ENCODE measurements at places on chromosomes 6 and 20.

GRCh38 chr6:41687501-41688175 lies 47.8 kb downstream of the TFEB start:
- no peak for DNase-seq

- DNase-seq = no peak
Measured at GRCh38 chr6:153062516-153062915, 60.0 kb upstream of the MTRF1L start.

DNA sequence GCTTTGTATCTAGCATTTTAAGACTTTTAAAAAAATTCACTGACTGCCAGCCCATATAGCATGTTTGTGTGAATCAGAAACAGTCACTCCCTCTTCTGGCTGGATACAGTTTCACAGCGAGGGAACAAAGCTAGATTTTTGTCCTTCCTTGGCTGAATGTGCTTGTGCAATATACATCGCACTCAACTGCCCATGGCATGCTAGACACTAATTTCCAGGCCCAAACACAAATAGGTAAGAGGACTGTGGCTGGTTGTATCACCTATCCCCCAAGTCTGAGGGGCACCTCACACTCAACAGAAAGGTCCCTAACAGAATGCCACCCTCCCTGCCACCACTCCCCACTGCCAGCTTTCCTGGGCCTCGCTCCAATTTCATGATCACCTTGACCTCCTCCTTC lies 16.2 kb upstream of the BLCAP start:
- DNase-seq = no peak

DNA sequence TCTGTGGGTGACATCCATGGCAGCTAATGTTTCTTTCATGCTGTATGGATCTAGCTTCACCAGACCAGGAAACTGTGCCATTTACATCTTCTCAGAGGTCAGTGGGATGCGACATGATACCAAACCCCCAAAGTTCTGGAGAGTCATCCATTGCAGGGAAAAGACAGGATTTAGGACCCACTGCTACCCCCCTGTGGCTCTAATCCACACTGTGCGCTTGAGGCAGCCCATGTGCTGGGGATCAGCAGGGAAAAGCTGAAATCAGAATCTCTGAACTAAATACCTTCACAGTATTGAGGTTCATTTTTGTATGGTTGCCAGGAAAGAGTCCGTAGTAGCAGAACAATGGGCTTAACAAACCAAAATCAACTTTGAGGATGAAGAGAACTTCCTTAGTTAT lies 164.4 kb downstream of the TMEM242 start:
- DNase-seq = no peak

- DNase-seq = no peak
Measured at GRCh38 chr6:15366879-15367278, 121.0 kb downstream of the JARID2 start.

GRCh38 chr6:96537726-96538125 lies 16.1 kb downstream of the UFL1 start:
- no peak for DNase-seq

DNA sequence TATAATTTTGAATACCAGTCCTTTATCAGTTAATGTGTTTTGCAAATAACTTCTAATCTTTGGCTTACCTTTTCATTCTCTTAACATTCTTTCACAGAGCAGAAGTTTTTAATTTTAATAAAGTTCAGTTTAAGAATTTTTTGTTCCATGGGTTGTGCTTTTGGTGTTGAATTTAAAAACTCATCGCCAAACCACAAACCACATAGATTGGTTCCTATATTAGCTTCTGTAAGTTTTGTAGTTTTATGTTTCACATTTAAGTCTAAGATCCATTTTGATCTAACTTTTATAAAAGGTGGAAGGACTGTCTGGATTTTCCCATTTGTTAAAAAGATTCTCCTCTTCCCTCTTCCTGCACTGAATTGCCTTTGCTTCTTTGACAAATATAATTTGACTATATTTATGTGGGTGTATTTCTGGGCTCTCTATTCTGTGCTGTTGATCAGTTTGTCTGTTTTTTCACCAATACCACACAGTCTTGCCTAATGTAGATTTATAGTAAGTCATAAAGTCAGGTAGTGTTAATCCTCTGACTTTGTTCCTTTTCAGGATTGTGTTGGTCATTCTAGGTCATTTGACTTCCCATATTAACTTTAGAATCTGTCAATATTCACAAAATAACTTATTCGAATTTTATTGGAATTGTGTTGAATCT lies 17.5 kb upstream of the SDCBP2 start:
- no peak for DNase-seq

GRCh38 chr6:21529431-21529830 lies 64.1 kb upstream of the SOX4 start:
- no peak for DNase-seq

DNA sequence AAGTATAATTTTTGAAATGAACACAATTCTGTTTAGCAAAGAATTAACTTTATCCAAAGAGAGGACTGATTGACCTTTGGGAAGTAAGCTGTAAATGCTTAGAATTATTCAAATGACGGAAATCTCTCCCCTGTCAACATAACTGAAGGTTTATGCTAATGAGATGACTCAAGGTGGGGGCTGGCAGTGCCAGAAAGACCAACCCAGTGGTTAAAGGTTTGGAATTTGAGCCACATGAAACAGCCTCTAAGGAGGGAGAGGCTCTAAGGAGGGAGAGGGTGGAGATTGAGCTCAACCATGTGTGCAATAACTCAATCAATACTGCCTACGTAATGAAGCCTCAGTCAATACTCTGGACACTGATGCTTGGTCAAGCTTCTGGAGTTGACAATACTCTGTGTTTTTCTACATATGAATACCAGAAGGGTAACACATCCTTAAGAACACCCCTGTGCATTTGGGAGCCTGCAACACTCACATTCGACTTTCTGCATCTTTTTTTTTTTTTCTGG lies 123.4 kb upstream of the TENT5A start:
- no peak for DNase-seq

GRCh38 chr6:159184559-159184958 lies 15.4 kb downstream of the FNDC1 start:
- DNase-seq = no peak

- DNase-seq = peak; percentile 13
Measured at GRCh38 chr20:610130-611046, at the start of gene TCF15. Gene TCF15, minus strand, starts transcription at chr20:610309. Its CDS starts 72 bp downstream, at chr20:610237.

GRCh38 chr6:123904228-123904627 lies 100.6 kb downstream of the NKAIN2 start:
- no peak for DNase-seq

DNA sequence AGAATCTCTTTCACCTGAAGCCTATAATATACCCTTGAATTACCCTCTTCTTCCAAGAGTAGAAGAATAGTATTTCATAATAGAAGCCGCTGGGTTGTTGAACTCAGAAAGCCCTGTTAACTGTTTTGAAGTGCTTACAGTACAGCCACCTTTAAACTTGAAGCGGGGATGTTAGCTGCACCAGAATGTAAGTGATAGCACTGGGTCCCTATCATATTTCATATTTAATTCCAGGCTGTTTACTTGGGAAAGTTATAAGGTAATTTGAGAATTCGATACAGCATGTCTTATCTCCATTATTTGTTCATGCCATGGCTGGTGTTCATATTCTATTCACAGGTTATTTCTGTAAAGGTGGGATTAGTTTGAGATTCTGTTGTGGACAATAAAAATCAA lies 63.5 kb upstream of the VSTM2L start:
- DNase-seq = no peak

GRCh38 chr6:125839471-125839870 lies 48.7 kb downstream of the NCOA7 start:
- DNase-seq = no peak

- no peak for DNase-seq
Measured at GRCh38 chr6:124432620-124433019, 529.6 kb upstream of the RNF217 start.

GRCh38 chr6:140537211-140537610 lies 1162.8 kb upstream of the CITED2 start:
- peak; percentile 74 for DNase-seq

DNA sequence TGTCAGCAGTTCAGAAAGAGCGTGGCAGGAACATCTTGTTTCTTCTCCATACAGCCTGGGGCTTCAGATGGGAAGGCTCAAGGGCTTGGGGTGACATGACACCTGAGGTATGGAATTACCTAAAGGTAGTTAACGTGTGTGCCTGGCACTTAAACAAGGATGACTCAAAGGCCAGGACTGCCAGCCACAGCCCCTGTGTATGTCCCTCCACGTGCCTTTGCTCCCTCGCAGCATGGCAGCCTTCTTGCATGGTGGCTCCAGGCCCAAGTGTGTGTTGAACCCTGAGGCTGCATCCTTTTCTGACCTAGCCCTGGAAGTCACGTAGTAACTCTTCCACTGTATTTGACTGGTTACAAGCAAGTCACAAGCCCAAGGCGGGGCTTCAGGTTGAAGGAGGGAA lies 33.6 kb upstream of the MYL9 start:
- no peak for DNase-seq

- DNase-seq = no peak
Measured at GRCh38 chr20:62828511-62829230, 11.8 kb downstream of the COL9A3 start.

DNA sequence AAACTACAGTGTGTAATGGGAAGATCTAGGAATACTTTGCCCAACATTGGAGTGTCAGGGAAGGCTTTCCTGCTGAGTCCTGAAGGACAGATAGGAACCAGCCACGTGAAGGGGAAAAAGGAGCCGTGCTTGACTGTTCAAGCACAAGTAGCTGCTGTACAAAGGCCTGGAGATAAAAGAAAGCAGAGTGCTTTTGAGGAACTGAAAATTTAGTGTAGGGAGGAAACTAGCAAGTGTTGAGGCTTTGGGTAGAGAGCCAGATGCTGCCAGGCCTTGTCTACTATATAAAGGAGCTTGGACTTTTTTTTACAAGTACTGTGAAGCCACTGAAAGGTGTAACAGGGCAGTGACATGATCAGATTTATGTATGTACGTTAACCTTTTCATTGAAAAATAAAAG lies 39.0 kb downstream of the DSE start:
- DNase-seq = no peak

DNA sequence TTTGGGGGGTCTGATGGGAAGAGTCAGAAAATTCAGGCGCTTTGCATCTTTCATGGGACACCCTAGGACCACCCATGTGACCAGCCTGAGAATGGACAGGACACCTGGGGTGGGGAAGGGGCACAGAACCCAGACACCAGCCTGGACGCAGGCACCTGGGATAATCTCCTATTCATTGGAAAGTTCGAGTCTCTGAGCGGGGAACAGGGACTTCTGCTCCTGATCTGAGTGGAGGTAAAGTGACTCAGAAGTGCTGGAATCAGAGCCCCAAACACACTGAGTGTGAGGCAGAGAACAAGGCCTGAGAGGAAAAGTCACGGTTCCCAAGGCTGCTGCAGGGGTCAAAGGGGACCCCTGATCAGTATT lies 1.4 kb downstream of the HLA-B start:
- no peak for DNase-seq

- no peak for DNase-seq
Measured at GRCh38 chr6:143765422-143766184, 77.5 kb upstream of the LTV1 start.

GRCh38 chr6:66344796-66345195 lies 637.8 kb upstream of the EYS start:
- no peak for DNase-seq

DNA sequence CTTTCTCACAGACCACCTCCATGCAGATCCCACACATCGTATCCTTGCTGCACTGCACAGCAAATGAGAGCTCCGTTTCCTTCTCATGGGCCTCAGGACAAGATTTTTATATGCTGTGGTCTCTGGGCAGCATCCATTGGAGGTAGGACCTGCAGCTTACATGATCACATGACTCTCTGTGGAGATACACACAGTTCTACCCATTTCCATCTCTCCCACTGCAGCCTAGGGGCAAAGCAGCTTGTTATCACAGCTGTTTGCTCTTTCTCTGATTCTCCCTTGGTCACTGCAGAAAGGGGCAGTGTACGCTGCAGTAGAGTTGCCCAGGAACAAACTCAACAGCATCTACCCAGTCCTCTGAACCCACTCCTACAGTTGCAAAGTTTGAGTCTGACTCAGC lies 48.9 kb downstream of the ZNF334 start:
- DNase-seq = no peak

- DNase-seq = no peak
Measured at GRCh38 chr20:41141153-41141815, 3.9 kb downstream of the PLCG1 start.

- no peak for DNase-seq
Measured at GRCh38 chr6:143215363-143215762, 154.7 kb downstream of the AIG1 start.

DNA sequence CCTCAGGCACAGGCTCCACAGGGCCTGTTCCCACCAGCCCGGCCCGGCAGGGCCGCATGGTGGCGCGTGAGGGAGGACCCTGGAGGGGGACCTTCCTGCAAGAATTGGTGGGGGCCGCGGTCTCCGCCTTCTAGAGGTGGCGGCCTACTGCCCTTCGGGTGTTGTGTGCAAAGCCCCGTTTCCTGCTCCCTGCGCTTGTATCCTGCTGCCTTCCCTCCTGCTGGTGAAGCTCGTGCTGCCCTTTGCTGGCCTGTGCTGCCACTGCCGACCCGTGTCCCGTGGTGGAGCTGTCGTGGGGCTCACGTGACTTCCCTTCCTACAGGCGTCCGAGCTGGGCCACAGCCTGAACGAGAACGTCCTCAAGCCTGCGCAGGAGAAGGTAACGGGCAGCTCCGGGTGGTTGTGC lies 8.4 kb upstream of the COL20A1 start:
- DNase-seq = no peak

- DNase-seq = no peak
Measured at GRCh38 chr6:107504270-107505026, 14.5 kb downstream of the SOBP start.

DNA sequence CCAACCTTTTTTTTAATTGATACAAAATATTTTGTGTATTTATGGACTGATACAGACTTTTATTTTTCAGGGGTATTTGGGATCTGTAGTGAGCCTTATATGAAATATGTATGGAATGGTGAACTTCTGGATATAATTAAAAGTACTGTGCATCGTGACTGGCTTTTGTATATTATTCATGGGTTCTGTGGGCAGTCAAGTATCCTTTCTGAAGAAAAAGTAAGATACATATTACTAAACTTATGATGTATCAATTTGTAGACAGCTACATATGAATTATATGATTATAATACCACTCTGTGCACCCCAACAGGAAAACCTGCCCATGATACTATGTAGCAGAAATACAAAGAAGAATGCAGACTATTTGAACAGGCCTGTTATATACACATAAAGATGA lies 47.2 kb downstream of the FIG4 start:
- no peak for DNase-seq

DNA sequence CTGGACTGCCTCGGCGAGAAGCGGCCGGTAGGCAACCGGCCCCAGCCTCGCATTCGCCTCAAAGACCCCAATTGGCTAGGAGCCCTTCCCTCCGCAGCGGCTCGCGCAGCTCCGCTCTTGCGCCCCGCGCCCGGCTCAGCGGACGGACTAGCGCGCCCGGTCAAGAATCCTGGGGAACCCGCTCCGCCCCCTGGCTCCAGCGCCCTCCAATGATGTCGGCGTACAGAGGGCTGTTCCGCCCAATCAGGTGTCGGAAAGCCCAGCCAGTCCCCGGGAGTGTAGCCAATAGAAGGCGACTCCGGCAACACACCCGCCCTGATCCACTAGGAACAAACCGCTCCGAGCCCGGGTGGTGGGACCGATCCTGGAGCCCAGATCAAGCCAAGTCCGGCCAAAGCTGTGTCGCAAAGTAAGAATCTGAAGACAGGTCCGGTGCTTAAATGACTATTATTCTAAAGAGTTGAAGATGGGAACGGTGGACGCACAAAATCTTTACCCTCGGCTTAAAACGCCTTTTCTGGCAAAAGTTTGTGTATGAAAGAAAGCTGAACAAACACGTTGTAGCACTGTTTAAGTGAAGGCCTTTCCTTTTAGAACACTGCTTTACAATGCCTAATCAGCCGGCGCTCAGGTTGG lies 132.2 kb downstream of the OGFRL1 start:
- DNase-seq = peak; percentile 96

GRCh38 chr6:31272436-31272835 lies 544 bp upstream of the HLA-C start:
- peak; percentile 6 for DNase-seq
